ENCODE measurements at places on chromosomes 11 and 22.

- DNase-seq: no peak
Observed at GRCh38 chr11:71486320-71486719, 33.3 kb downstream of the NADSYN1 start.

DNA sequence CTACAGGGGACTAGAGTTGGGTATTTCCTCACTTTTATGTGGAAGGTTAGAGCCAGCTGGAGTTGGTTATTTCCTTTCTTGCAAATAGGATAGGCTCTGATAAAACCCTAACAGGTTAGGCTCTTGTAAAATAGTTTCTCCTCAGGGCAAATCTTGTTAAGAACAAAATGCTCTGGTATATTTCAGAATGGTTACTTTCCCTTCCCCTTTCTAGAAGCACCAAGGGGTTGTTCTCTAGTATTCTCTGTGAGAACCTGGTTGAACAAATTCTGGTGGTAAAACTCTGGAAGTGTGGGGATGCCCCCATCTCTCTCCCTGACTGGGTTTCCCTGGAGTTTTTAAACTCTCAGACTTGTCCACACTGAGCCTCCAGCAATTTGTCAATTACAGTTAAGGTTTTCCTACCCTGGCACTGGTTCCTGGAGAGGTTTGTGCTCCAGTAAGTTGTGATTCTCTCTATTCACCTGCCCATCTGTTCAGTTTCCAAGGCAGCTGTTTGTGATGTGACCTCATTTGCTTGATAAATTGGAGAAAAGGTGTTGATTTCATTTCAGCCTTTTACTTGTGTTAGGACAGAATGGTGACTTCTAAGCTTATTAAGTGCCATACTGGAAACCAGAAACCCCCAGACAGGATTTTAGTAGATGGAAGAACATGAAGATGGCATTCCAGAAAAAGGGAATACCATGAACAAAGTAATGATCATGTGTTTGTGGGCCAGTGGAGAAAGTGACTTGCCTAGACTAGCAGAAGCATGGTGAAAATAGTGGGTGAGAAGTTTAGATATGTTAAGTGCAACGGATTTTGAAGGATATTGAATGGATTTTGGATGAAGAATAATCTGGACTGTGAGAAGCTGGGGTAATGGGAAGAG is 64.6 kb downstream of the EXT2 start:
- DNase-seq: no peak

DNA sequence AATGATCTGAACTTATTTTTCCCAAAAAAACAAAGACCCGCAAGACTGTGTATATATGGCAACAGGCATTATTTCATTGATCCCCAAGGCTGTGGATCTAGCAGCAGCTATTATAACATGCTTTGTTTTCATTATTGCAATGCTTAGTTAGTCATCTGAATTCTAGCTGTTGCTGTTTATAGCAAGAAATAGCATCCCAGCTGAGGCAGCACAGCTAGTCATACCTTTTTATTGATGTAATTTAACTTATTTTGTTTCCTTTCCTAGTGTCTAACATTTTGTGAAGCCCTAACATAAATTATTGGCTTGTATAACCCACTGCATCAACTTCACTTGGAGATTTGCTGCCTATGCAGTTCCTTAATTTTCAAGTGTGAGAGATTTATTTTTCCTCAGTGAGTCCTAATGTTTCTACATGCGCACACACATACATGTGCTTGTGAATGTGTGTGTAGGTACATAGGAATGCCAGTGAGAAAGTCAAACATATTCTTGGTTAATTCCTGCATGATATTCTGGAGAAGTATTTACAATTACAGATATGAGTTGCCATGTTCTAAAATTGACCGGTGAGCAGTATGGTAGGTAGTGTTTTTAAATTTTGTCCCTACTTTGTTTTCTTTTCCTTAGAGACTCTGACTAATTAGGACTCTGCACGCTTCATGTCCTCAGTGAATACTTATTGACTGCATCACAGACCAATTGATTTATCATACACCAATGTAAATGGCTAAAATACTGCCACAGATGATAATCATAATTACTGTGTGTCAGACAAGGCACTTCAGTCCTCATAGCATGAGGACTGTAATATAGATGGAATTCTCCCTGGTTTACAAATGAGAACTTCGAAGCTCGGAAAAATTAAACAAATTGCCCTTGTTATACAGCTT is 119.3 kb downstream of the WNT11 start:
- no peak for DNase-seq

GRCh38 chr22:49466878-49467595 is 360.6 kb downstream of the BRD1 start:
- DNase-seq: no peak

- DNase-seq: no peak
Observed at GRCh38 chr11:31617246-31617645, 107.7 kb downstream of the ELP4 start.

Data from stimulated activated CD4-positive, alpha-beta T cell treated with anti-CD3 and anti-CD28 coated beads, Interleukin-4, amount 100 ng/mL, for 4 hours (primary cell).